ENCODE measurements at places on chromosomes 2 and 18.

DNA sequence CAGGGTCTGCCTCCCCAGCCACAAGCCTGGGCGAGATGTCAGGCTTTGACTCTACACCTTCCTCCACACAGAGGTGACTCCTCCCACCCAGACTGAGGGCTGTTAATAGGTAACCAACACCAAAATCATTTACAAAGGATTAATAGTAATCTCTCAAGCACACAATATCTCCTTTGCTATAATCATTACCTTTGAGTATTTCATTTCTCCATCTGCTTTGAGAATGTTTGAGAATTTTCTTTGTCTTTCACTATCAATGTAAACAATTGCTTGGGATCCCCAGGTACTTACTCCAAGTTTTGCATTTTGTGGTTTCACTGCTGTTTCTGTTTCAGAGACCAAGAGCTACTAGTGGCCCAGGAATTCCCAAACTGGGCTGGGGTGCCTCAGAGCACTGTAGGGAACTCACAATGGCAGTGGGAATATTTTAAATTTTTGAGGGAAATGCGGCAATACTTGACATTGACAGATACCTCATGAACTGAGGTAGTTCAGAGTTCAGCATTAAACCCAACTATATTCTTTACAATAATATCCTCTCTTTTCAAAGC, 166.4 kb upstream of the MGAT5 start:
- DNase-seq: no peak

- no peak for DNase-seq
These were observed 37.5 kb upstream of the NCOA1 start for GRCh38 chr2:24453379-24454073.

- DNase-seq: no peak
These were observed 20.8 kb upstream of the TUBB6 start for GRCh38 chr18:12287131-12287681.

- DNase-seq: no peak
These were observed 63.0 kb downstream of the EIPR1 start for GRCh38 chr2:3314626-3315025.

DNA sequence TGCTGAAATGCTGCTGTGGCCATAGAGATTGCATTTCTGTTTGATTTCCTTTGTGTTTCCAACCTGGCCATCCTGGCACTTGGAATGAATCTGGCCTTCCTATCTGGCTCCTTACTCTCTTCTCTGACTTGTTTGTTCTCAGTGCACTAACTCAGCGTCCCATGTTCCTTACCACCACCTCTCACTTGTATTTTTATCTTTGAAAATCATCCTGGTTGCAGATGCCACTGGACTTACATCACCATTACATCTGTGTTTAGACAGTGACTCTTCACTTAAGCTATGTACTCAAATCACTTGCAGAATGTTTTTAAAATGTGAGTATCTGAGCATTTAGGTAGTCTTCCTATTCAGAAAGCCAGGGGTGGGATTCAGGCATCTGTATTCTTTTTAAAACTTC, 239.5 kb downstream of the WDR7 start:
- DNase-seq: no peak

- peak; percentile 14 for DNase-seq
These were observed 79.9 kb downstream of the ALK start for GRCh38 chr2:29841386-29842004.
